Testis (tissue), 5 donors: ENCODE measurements at places on chromosomes 3 and 15.

- no peak for DNase-seq
Observed at GRCh38 chr15:72141171-72142084, 23.2 kb downstream of the SENP8 start.

DNA sequence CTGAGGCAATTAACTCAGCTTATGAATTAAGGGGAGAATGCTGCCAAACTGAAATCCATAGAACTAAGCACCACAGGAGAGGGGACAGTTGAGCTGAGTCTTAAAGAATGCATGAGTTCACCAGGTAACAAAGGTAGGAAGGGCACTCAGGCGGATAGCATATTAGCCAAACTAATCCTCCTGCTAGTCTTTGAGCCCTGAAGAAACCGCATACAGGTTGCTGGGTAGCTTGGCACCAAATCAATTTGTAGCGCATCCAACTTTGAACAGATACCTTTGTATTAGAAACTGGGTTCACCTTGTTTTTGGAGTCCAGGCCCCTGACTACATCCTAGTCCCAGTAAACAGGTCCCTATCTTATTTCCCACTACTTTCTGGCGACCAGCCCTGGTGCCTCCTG lies 93.7 kb downstream of the FRMD4B start:
- no peak for DNase-seq

DNA sequence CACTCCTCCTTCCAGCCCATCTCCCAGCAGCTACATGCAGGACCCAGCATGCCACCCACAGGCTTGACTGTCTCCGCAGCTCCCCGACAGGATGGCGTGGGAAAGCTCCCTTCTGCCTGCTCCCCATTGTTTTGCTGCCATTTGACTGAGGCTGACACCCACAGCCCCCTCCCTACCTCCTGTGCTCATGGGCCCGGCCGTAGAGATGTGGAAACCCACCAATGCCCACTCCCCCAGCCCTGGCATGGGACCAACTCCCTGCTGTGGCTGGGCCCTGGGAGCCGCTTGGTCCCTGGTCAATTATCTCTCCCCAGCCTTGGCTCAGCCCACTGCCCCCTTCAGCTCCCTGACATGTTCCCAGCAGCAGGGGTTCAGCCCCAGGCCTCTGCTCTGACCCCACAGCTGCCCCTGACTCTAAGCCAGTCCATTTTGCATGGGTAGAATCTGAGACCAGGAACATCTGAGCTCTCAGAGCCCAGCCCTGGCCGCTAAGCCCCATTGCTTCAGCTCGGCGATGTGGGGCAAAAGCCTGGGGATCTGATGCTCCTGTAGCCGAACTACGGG lies 8.2 kb downstream of the C3orf22 start:
- DNase-seq: no peak

GRCh38 chr3:124619887-124620599 lies 110.2 kb upstream of the UMPS start:
- DNase-seq: no peak

- no peak for DNase-seq
Observed at GRCh38 chr3:98691897-98692296, 71.2 kb upstream of the ST3GAL6 start.

DNA sequence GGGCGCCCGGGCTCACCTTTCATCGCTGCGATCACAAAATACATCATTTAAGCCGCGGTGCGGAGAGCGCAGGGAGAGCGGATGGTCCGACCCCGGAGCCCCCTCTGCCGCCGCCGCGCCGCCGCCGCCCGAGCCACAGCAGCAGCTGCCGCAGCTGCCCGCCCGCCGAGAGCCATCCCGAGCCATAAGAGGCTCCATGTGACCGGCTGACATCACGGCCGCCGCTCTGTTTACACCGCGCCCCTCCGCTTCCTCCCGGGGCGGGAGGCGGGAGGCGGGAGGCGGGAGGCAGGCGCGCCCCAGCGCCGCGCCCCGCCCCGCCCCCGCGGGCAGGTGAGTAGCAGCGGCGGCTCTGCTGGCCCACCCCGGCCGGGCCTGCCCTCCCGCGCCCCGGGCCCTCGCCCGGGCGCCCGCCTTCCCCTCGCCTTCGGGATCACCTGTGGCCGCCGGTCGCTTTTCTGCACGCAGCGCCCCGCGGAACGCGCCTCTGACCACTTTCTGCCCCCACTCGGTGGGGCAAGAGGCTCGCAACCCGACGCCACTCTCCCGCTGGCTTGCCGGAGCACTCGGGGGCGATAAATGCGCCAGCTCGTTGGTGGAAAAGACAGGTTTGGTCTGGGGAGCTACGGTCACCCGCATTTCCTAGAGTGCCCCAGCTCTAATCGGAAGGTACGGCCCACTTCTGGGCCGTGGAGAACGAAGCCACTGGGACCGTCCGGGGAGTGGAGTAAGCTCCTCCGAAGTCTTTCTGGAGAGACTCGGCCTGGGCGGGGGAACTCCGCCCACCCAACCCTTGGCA lies 113.6 kb upstream of the ICE2 start:
- DNase-seq: peak; percentile 94

DNA sequence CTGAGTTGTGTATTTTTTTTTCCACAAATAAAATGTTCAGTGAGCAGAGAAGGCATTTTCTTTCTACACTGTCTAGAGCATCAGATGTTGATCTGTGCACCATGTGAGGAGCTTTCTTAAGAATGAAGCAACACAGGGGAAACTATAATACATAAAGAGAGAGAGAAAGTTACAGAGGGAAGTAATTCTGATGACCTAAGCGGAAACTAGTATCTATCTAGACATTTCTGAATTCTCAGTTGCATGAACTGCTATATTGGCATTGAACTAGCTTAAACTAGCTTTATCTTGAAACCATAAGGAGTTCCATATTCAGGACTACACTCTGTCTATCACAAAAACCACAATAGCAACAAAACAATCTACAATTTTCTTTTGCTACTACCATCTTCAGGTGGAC lies 822.4 kb downstream of the VGLL3 start:
- DNase-seq: no peak

- no peak for DNase-seq
Observed at GRCh38 chr15:72033711-72034110, 84.2 kb downstream of the MYO9A start.

- DNase-seq: no peak
Observed at GRCh38 chr15:93585012-93585411, 496.0 kb upstream of the RGMA start.

- peak; percentile 51 for DNase-seq
Observed at GRCh38 chr15:40323953-40324937, 753 bp downstream of the INAFM2 start.

DNA sequence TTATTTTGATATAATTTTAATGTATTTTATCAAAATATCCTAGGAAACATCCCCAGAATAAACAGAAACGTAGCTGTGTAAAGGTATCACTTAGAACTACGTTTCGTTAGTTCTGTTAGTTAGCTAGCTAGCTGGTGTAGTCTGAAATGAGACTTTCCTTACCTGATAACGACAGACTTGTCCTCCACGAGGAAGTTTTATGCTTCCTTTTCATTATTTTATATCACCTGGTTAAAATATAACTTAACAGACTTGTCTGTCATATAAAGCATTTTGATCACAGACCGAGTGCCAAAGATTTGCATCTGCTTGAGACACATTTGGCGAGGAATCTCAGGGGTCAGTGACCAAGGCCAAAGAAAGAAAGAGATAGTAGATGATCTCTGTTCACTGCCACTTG lies 829.5 kb downstream of the VGLL3 start:
- DNase-seq: no peak

- no peak for DNase-seq
Observed at GRCh38 chr3:29011966-29012365, 268.9 kb upstream of the RBMS3 start.

DNA sequence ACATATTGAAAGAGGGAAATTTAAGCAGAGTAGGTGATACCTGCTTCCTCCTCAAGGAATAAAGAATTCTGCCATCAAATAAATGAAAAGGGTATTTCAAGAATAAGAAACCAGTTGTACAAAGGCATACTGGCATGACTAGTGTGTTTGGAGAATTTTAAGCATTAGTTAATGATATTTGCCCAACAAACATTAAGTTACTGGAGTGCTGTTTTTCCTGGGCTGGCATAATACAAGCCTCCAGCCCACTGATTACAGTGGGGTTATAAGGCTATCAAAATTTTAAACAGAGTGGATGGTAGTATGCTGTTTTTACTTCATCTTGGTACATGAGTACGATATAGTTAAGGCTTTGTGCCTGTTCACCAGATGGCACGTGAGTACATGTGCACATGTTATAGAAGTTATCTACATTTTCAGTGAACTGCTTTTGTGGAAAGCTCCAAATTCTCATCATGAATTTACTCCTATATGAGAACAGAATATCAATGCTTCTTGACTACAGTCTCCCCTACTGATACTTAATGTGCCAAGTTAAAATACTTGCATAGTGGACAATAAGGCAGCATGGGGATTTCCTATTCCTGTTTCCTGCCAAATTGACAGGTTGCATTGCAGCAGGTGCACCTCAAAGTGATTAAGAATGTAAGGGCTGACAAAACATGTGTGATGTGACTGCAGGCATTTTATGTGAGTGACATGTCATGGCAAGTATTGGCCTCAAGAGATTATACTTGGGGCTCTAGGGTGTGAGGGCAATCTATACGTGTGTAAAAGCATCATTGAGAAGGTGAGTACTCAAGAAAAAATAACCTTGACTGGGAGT lies 14.9 kb downstream of the NAALADL2 start:
- DNase-seq: no peak

GRCh38 chr15:89877083-89877425 lies 16.7 kb downstream of the AP3S2 start:
- DNase-seq: no peak

- no peak for DNase-seq
Observed at GRCh38 chr3:97389936-97390335, 374.6 kb upstream of the ARL6 start.

DNA sequence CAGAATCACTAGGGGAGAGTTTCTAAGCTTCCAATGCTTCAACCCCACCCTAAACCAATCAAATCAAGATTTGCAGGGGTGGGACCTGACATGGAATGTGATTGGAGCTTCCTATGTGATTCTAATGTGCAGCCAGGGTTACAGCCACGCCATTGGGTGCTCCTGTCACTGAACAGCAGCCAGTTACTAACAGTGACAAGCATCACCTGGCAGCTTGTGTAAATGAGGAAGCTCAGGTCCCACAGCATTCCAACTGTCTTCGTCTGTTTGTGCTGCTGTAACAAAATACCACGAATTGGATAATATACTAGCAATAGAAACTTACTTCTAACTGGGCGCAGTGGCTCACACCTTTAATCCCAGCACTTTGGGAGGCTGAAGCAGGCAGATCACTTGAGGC lies 294.9 kb downstream of the SHQ1 start:
- no peak for DNase-seq

GRCh38 chr3:158683230-158683962 lies 10.9 kb upstream of the LXN start:
- DNase-seq: no peak

DNA sequence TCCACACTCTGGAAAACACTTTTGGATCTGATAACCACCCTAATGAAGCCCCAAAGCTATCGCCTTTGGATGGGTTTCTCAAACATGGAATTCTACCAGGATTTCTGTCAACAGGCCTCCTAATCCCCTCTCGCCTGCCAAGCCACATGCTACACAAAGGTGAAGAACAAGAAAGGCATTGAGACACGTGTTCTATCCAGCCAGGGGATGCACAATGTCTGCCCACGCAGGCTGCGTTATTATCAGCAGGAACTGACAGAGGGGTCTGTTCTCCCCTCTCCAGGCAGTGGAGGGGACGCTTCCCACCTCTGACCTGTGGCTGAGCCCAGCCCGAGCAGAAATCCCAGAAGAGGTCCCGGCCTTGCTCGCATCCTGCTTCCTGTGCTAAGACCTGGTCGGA lies 45.4 kb upstream of the THBS1 start:
- no peak for DNase-seq

DNA sequence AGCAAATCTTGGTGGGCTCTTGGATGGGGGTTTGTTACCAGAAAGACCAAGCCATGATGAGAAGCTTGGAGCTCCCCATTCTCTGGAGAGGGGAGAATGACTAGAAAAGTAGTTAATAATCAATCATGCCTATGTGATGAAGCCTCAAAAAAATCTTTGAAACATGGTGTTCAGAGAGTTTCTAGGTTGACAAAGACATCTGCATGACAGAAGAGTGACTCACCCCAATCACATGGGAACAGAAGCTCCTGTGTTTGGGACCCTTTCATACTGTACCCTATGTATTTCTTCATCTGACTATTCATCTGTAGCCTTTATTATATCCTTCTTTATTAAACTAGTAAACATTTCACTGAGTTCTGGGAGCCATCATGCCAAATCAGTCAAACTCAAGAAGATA lies 87.4 kb downstream of the BCHE start:
- DNase-seq: no peak

DNA sequence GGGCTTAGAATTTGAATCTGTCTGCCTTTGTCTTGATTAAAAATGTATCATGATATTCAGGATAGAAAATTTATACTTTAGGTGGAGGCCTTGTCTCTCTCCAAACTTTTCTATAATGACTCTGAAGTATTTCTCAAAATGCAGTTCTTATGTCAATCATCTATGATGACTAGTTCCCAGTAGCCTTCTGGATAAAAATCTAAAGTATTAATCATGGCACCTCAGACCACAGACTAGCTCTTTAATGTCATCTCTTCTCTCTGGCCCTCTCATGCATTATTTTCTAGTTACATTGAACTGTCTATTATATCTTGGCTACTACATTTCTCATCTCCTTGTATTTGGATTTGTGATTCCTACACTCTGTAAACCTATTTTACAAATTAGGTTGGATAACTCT lies 96.9 kb downstream of the ZPLD1 start:
- no peak for DNase-seq

DNA sequence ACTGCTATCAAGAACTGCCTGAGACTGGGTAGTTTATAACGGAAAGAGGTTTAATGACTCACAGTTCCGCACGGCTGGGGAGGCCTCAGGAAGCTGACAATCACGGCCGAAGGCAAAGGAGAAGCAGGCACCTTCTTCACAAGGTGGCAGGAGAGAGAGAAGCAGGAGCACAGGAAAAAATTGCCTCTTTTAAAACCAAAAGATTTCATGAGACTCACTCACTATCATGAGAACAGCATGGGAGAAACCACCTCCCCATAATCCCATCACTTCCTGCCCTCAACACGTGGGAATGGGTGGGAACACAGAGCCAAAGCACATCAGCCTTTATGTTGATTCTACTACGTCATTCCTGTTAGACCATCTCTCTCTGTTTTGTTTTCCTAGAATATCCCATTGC lies 650.9 kb upstream of the SEMA6D start:
- DNase-seq: no peak

DNA sequence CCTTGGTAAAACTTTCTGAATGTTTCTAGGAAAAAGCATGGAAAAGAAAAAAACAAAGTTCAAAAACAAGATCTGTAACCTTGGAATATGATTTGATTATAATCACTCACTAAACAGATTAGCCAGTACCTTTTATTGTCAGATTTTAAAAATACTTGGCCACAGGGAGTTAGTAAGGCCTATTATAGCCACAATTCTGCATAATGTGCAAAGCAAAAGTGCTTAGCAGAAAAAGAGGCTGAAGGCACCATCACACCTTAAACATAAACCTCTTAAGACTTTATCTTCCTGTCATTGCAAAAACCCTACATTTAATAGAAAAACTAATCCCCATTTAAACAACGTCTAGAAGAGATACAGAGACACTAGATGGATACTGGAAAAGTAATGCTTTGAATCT lies 41.8 kb downstream of the CHSY1 start:
- DNase-seq: no peak
